Activated naive CD4-positive, alpha-beta T cell (primary cell): ENCODE measurements at places on chromosomes 3 and 15.

GRCh38 chr3:172616031-172616461 lies 92.8 kb upstream of the TNFSF10 start:
- no peak for DNase-seq

- DNase-seq, result no peak
These were observed 109.8 kb downstream of the TNIK start for GRCh38 chr3:171350364-171350763.

- no peak for DNase-seq
These were observed 76.4 kb downstream of the SPSB4 start for GRCh38 chr3:141127344-141128125.

GRCh38 chr3:33433843-33434242 lies 6.4 kb downstream of the UBP1 start:
- DNase-seq, result no peak

GRCh38 chr3:23740517-23740965 lies 65.2 kb upstream of the UBE2E1 start:
- DNase-seq, result no peak

- no peak for DNase-seq
These were observed 91.6 kb downstream of the FOXB1 start for GRCh38 chr15:60095711-60096110.

GRCh38 chr15:83396101-83396500 lies 51.0 kb upstream of the SH3GL3 start:
- no peak for DNase-seq

DNA sequence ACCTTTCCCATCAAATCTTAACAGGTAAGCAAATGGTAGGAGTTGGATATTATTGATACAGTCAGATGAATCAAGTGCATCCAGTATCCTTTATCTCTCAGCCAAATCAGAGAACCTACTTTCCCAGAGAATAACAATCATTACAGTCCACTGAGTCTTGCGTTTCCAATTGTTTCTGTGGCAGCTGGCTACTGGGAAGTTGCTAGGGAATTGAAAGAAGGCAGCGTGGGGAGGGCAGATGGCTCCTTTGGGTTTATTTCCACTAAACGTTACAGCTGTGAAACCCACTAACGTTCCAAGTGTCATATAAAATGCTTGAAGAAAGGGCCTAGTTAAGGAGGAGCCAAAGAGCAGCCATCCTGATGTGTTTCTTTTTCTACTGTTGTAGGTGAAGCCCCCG lies 78.4 kb downstream of the WDR72 start:
- DNase-seq, result no peak

GRCh38 chr3:35528728-35529127 lies 110.6 kb upstream of the ARPP21 start:
- no peak for DNase-seq
